ENCODE measurements at places on chromosomes 5 and 9. TPM values are rescaled to one million over a fixed set of nuclear protein-coding genes. Genes with fewer than 3 reads are reported as not detected.

The FCN2 gene
- not detected for total RNA-seq

The PCDHA1 gene
- not detected for total RNA-seq

The RFESD gene
- 4.8 TPM for total RNA-seq

The SURF1 gene
- 33.4 TPM for total RNA-seq

The PRKAA1 gene
- 62.7 TPM for total RNA-seq
